Fibroblast of skin of right quadriceps (primary cell): ENCODE measurements at places on chromosomes 1 and 21.

GRCh38 chr1:230632273-230632873, 9.9 kb upstream of the COG2 start:
- DNase-seq, result peak; percentile 30

DNA sequence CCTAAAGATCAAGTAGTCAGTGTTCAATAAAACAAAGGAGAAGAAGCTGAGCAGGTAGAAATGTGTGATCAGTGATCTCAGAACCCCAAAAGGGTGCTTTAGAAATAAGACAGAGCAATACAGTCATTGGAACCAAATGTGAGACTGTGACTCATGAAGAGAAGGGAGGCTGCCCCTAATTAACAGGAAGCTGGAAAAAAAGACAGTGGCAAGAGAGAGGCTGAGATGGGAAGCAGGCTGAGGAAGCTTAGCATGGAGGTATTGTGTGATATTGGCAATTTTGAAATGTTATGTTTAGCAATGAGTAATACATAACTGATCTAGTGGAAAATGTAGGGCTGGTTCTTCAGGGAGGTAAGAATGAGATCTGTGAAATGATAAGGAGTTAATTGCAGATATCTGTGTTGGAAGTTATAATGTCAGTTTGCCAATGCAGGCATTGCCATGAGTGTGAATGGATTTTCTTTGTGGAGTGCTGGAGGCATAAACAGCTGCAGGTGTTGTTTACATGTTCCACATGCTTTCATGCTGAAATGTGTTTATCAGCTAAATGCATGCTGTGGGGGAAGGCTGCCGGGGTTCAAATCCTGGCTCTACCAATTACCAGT, 90.6 kb upstream of the CACNA1E start:
- DNase-seq, result no peak

DNA sequence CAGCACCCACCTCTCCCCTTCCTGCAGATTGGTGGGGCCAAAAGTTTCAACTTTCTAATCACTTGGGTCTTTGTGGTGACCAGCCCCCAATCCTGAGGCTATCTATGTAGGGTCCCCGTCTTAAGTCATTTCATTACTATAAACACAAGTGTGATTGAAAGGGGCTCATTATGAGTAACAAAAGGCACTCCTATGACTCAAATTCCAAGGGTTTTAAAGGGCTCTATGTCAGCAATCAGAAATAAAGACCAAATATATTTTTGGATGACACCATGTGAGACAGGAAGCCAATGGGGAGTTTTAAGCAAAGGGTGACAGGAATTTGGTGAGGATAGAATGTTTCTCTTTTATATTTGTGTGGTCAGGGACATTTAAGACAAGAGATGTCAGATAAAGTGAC, 6.2 kb downstream of the ERO1B start:
- no peak for DNase-seq

- DNase-seq, result peak; percentile 70
These were observed 125.1 kb downstream of the EPHB2 start for GRCh38 chr1:22835636-22836319.

DNA sequence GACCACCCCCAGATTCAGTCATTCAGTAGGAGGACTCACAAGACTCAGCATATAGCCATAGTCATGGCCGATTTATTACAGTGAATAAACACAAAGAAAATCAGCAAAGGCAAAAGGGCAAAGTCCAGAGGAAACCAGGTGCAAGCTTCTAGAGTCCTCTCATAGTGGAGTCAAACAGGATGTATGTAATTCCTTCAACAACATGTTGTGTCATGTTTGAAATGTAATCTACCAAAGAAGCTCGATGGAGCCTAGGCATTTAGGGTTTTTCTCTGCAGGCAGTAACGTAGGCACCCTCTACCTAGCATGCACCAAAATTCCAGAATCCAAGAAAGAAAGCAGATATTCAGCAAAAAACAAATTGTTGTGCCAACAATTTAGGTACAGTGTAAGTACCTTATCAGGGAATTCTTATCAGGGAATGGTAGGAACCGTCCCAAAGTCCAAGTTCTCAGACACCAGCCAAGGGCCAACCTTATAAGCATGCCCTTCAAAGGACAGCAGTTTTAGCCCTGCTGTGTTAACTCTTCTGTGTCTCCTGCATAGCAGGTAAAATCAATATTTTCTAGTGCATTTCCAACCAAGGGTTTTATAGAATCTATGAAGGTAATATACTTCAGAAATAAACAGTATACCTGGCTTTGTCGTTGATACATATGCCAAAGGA, 16.1 kb upstream of the SLAMF6 start:
- DNase-seq, result no peak

- no peak for DNase-seq
These were observed 168.8 kb downstream of the GABPA start for GRCh38 chr21:25903607-25904006.

DNA sequence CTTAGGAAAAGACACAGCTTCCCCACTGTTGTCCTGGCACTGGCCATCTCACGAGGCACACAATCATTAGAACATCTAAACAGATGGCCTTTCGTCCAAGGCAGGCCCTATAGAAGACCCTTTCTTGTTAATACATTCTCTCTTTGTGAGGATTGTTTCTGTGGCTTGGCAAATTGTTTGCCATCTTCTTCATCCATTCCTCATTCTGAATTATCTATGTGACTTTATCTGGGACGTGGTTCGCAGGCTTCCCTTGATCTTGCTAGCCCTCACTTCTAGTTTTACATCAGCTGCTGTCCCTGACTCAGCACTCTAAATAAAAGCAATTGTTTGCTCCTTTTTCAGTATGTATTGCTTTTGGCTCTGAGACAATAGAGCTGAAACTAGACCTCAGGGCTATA, 101.1 kb upstream of the ZC3H11B start:
- DNase-seq, result no peak

- DNase-seq, result no peak
These were observed 37.9 kb downstream of the PABPC4 start for GRCh38 chr1:39538531-39539251.

DNA sequence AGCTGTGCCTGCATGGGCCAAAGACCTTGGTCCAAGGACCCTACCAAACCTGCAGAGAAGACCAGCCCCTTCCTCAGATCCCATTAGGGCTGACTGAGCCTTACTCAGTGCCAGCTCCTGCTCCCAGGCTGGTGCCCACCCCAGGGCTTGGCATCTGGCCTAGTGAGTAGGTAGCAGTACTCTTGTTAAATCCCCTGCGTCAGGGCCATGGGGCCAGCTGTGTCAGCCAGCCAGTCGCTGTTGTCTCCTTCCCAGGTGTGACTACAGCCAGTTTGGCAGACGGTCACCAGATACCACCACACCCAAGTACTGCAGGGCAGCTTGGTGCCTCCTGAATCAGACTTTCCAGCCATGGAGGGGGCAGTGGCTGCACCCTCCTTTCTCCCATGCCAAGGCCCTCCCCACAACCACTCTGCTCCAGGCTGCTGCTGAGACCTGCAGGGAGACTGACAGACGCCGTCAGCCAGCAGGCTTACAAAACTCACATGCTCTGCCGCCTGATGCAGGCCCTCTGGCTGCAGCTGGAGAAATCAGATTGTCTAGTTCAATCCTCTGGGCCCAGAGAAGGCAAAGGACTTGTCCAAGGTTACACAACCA, 3.0 kb downstream of the TENT5B start:
- DNase-seq, result no peak

DNA sequence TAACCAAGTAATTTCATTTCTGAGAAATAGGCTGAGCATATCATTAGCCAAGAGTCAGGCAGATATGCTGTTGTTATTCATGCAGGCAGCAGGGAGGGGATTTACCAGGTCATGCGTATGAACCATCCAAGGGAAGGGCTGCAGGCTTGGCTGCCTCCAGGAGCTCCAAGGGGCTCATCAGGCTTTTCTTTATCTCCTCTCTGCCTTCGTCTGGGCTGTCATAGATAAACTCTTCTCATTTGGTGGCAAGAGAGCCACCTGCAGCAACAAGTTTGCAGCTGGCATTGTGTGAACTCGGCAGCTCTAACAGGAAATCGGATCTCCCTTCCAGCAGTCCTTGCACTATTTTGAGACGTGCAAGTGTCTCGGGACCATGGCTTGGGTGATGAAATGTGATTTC, 7.5 kb downstream of the CCDC27 start:
- DNase-seq, result no peak

- DNase-seq, result no peak
These were observed 491.6 kb upstream of the C1orf87 start for GRCh38 chr1:60564916-60565750.

- DNase-seq, result no peak
These were observed 150.9 kb downstream of the CNIH3 start for GRCh38 chr1:224767031-224767430.

GRCh38 chr1:67708606-67709005, 23.6 kb downstream of the GADD45A start:
- no peak for DNase-seq

GRCh38 chr1:96145492-96145891, 576.1 kb upstream of the PTBP2 start:
- DNase-seq, result no peak

DNA sequence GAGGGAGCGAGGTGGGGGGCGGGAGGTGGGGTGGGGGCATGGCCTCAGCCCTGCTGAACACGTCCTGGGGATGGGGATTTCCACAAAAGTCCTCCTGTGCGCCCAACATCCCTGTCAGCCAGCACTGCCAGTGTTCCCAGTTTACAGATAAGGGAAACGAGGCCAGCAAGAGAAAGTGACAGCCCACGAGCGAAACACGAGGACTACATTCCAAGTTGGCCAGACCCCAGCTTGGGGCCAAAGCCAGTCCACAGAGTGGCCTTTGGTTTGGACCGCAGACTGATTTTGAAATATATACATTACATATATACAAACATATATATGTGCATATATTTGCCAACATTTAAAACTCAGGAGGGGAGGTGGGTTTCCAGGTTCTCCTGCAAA, 5.0 kb downstream of the FBXO2 start:
- no peak for DNase-seq

GRCh38 chr1:64516301-64516700, 46.4 kb downstream of the CACHD1 start:
- no peak for DNase-seq

DNA sequence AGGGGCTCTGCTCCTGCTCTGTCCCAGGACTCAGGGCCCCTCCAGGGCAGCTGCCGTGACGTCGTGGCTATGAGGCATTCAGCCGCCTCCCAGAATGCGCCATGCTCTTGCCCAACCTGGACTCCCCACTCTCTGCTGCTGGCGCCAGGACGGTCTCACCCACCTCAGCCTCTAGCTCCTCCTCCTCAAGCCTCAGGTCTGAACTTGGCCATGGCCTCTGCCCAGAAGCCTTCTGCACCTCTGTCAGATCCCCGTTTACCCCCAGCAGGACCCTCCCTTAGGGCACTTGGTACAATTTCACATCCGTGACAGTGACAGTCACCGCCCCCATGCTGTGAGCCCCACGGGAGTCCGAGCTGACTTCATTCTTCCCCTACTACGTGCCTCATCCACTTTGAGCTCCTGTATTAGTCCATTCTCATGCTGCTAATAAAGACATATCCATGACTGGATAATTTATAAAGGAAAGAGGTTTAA, 4.9 kb downstream of the CSTB start:
- DNase-seq, result no peak
